Stimulated activated CD4-positive, alpha-beta T cell treated with anti-CD3 and anti-CD28 coated beads, Interleukin-2, amount 100 ng/mL, for 24 hours (primary cell): ENCODE measurements at places on chromosomes 1 and 21.

DNA sequence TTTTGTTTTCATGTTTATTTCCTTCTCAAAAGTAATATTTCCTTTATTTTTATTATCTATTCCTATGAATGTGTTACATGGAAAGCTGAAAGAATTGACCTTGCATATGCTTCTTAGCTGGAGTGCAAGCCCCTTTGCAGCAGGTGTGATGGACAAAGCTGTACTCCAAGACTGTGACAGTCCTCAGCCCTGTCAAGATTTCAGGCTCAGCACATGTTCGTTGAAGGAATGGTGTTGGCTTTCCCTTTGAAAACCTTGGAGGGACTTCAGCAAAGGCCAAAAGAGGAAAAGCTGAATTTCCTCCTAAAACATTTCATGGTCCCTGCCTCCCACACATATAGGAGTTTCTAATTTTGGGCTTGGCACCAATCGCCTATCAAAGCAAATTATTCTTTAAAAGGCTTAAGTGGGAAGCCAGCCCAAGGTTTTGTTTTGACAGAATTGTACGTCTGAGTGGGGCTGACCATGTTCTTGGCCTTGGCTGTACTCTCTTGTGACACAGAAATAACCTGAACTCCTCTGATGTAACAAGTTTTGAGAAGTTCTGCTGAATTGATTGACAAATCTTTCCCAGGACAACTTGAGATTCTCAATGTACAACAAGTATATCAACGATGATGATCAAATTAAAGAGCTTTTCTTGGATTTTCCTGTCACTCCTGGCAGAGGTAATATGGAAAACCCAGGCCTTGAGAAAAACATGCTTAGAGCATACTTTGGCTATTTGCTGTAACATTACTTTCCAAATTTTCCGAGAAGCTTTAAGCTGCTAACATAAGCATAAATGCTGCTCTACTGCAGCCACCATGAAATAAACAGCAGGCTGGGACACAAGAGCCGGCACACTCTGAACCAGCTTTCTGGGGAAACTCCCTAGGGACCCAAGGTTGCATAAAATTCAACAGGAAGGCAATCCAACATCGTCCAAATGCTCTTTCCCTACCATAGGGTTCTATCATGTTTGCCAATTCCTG lies 135.7 kb upstream of the ZNF648 start:
- no peak for DNase-seq

GRCh38 chr1:243267914-243268653 lies 12.2 kb downstream of the SDCCAG8 start:
- DNase-seq, result no peak

DNA sequence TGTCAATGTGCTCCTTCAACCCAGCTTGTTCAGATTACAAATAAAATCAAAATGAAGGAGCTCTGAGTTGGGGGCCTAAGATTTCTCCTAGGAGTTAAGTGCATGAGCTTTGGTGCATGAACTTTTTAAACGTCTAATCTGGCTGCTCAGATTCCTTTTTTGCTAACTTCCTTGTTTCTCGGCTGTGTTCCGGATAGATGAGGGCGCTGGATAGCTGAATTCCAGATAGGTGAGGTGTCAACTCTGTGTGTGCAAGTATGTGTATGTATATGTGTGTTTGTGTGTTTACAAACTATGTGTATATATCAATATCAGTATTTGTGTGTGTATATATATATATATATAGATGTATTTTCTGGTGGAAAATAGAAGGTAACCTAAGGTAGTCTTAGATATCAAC lies 37.5 kb upstream of the RCAN3 start:
- DNase-seq, result no peak

DNA sequence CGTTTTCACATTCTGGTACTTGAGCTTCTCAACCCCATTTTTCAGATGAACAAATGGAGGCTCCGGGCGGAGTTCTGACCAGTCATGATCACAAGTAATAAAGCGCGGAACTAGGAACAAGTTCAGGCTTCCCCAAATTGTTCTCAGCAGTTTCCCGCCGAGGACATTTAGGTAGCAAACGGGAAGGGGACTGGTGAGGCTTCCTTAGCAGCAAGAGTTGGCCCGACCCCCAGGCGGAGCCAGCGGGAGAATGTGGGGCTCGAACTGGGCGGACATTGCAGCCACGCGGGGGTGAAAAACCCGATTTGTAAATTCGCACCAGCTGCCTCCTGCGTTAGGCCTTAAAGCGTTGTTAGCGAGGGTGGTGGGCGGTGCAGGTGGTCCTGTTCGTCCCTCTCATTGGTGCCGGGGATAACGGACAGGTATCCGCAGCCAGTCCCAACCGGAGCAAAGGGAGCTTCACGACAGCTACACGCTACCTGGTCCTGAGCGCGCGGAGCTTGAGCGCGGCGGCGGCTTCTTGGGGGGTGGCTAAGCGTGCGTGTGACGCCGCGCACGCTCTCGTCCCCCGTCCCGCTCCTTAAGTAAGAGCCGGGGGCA lies 15.3 kb downstream of the SEMA6C start:
- DNase-seq, result peak; percentile 84

DNA sequence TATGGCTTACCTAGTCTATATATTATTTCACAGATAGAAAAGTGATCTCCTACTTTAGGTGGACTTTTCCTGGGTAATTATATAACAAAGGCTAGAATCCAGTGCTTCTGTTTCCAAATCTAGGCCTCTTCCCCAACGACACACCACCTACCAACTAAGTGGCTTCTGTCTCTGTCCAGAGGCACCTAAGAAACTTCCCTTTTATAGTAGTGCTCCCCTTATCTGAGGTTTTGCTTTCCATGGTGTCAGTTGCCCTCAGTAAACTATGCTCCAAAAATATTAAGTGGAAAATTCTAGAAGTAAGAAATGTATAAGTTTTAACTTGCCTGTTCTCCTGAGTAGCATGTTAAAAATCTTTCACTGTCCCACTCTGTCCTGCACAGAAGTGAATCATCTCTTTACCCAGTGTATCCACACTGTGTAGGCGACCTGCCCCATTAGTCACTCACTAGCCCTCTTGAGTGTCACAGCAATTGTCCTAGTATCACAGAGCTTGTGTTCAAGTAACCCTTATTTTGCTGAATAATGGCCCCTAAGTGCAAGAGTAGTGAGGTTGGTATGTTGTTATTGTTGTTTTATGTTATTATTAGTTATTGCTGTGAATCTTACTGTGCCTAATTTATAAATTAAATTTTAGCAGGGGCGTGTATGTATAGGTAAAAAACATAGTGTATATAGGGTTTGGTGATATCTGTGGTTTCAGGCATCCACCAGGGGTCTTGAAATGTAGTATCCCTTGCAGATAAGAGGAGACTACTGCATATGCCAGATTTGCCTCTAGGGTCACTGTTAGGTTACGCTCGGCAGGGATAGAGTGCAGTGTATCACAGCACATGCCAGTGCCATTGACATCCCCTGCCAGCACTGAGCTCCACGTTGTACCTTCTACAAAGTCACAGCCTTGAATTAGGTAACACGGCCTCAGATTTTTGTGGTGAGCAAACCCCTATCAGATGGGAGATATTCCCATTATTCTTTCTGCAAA lies 14.7 kb upstream of the CD53 start:
- DNase-seq, result no peak

- DNase-seq, result no peak
Observed at GRCh38 chr1:227447531-227447990, 115.8 kb upstream of the ZNF678 start.

GRCh38 chr1:203968761-203969160 lies 104.2 kb upstream of the SOX13 start:
- no peak for DNase-seq

GRCh38 chr1:68490046-68490651 lies 6.7 kb downstream of the DEPDC1 start:
- DNase-seq, result no peak

DNA sequence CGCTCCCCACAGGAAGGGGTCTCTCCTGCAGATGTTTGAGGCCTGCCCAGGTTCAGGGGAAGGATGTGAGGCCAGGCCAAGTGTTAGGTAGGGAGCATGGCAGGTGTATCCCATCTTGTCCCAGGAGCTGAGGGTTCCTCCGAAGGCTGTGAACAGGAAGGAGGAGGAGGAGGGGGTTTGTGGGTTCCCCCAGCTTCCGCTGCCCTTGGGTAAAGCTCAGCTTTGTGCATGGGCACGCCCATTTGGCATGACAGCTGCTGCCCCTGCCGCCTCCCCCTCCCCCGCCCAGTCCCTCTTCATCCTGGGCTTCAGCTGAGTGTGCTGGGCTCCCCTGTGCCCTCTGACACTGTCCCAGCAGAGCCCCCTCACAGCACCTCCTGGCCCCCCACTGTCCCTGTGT lies 25.5 kb downstream of the TNFRSF8 start:
- no peak for DNase-seq

DNA sequence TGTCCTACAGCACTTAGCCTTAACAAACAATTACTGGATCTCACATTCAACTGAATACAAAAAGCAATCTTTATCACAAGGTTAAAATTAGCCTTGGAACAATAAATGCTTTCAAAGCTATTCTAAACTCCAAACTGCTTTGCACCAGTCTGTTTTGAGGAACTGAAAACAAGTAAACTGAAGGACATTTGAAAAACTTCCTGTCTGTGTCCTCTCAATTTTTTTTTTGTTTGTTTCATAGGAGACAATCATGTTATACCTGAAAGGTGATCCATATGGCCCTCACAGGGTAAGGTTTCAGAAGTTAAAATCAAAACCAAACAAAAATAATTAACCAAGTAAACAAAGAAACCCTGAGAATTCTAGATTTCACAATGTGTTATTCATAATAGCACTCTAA lies 459.1 kb downstream of the DPYD start:
- no peak for DNase-seq

DNA sequence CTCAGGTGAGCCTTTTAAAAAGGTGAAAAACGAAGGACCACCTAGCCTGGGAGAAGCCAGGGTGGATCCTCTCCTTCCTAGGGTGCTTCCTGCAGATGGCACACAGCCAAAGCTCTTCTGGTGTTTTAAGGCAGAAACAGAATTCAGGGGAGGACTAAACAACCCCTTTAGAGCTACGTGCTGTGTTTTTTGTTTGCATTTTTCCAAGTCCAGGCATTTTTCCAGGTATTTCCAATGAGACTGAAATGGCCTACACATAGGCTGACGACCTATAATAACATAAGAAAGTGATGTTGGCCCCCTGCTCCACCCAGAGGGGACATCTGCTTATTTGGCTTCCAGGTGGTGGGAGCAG lies 83.8 kb downstream of the CAPZB start:
- DNase-seq, result no peak

DNA sequence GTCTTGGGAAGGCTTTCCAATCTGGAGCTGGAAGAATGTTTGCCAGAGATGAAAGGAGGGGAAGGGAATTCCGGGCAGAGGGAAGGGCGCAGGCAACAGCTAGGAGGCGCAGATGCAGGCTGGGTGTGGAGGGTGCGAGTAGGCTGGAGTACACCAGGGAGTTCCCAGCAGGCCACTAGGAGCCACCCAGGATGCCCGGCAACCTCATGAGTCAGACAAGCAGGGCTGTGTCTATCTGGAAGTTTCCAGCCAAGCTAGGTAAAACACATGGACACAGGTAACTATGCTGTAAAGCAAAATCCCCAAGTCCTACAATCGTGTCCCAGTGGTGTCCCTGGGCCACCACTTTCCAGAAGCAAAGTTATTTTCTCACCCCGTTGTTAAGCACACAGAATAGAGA lies 990 bp upstream of the NBL1 start:
- no peak for DNase-seq

DNA sequence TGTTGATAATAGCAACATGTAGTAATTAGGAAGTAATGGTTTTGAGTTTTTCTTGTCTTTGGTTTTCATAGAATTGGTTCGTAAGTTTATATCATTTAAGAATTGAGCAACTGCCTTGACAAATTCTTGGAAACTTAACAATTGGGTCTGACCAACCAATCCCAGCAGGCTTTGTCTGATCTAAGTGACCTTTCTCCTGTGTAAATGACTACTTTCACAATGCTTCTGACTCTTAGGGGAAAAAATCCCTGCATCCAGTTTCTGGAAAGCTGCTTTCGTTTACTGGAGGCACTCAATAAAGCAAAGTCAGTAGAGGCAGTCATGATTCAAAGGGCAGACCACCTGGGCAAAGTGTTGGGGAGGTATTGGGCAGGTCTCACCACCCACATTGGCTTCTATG lies 303.6 kb upstream of the FAM78B start:
- DNase-seq, result no peak

GRCh38 chr1:31715087-31715872 lies 11.5 kb upstream of the COL16A1 start:
- DNase-seq, result peak; percentile 48

GRCh38 chr1:223486932-223487886 lies 94.0 kb downstream of the CCDC185 start:
- no peak for DNase-seq

DNA sequence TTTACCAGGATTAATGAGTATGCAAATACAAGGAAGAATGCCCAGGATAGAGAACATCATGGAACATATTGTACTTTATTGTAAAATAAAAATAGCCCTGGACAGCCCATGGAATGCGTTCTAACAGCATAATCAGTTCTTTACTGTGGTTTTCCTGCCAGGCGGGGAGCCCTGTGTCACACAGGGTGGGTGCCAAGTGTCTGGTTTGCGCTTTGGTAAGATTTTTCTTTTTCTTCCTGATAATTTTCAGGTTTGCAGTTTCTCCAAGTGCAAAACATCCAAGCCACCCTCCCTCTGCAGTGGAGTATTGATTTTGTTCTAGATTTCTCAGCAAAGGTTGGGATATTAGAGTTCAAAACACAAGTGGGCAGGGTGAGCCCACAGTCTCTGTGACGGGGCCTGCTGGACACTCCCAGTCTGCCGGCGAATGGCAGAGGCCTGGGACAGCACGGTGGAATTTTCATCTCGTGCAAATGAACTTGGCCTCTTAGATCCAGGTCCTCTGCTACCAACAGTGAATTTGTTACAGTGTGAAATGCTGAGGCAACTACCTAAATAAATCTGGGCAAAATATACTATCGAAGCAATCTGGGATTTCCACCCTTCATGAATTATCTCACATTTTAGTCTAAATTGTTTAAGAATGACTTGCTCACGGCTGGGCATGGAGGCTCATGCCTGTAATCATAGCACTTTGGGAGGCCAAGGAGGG lies 15.6 kb upstream of the KCNJ15 start:
- no peak for DNase-seq

DNA sequence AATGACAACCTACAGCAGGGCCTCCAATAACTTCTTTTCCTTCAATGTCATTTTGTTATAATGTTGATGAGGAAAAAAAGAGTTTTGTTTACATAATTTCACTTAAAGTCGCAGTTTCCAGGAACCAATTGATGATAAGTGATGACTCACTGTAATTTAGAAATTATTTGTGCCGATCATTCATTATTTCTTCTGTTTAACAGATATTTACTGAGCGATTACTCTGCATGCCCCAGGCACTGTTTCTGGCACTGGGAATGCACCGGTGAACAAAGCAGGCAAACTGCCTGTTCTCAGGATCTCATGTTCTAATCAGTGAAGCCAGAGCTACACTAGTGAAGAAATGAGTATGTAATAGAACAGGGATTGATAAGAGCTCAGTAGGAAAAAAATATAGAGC lies 403.4 kb downstream of the NTNG1 start:
- DNase-seq, result no peak

DNA sequence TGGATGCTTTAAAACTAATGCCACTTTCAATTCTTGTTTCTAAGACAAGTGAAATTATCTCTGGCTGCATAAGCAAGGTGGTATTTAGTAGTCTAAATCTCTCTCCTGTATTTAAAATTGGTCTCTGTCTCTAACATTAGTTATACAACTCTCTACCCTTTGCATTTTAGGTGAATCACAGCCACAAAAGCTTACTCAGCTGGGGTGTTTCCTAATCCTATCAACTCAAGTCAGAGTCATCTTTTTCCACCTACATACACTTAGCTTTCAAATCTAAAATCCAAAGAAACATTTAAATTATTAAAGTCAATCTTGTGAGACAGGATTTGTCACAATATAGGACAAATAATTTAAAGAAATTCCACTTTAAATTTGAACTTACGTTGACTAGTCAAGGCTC lies 255.1 kb upstream of the CXADR start:
- DNase-seq, result no peak

GRCh38 chr1:9125325-9125724 lies 3.6 kb downstream of the GPR157 start:
- no peak for DNase-seq
